Epithelial cell of esophagus (primary cell): ENCODE measurements at places on chromosomes 7 and 10.

DNA sequence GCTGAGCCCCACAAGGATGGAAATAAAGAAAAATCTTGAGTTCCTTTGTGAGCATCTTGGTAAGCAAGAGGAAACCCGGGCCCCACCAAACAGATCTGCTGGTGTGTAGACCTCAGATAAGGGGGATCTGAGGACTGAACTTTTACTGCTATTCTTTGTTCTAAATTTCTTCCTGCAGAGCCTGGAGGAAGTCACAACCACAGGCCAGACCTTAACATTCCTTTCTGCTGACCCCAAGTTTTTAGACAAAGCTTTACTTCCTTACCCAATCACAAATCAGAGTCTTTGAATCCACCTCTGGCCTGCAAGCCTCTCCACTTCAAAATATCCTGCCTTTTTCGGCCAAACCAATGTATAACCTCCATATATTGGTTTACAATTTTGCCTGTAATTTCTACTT lies 352.6 kb upstream of the AUTS2 start:
- no peak for DNase-seq

DNA sequence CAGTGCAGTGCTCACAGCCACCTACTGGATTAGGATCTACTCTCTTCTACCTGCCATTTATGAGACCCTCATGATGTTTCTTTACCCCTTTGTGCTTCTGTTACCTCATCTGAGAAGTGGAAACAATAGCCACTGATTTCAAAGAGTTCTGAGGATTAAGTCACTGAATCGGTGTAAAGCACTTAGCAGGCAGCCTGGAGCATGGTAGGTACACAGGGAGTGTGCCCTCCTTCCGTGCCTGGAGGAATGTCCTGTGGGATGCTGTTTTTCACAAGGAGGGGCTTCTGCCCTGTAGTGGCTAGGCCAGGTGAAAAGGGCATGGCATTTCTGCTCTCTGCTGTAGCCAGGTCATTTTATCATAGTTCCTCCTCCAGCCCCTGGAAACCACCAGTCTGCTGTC lies 44.6 kb upstream of the C10orf120 start:
- no peak for DNase-seq

GRCh38 chr10:102599565-102600327 lies 44.5 kb upstream of the TRIM8 start:
- DNase-seq: no peak

DNA sequence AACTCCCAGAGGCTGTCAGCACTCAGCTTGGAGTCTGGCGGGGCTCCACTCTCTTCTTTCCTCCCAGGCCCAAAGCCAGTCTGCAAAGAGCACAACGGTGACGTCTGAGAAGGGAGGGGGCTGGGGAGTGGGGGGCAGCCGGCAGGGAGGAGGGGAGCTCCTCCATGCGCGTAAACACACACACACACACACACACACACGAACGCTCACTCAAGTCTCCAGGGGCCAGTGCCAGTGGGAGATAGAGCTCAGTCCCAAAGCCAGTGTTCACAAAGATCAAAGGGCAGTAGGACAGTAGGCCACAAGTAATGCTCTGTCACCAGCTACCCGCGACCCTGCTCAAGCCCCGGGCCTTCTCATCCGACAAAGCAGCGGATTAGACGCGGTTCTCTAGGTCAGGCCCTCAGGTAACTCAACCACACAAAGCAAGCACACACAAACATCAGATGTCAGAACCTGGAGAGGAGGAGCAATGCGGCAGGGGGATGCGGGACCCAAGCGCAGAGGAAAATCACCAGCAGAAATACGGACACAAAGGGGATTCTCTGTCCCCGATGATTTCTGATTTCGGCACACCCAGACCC lies 19.9 kb downstream of the TCAF1 start:
- DNase-seq: no peak

DNA sequence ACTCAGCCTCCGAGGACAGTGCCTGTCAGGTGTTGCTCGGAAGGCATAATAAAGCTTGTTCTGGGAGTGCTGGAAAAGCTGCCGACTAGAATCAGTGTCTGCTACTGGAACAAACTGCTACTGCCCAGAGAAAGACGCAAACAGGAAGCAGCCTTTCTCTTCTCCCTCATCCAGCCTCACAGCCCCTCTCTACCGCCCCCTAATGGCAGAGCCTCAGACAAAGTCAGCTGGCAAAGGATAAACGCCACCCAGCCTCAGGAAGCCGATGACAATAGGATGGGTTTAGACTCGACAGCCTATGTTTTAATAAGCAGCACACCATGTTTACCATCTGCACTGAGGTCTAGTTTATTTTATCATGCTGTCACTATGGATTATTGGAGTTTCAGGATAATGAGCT lies 169.5 kb upstream of the LYZL1 start:
- no peak for DNase-seq

DNA sequence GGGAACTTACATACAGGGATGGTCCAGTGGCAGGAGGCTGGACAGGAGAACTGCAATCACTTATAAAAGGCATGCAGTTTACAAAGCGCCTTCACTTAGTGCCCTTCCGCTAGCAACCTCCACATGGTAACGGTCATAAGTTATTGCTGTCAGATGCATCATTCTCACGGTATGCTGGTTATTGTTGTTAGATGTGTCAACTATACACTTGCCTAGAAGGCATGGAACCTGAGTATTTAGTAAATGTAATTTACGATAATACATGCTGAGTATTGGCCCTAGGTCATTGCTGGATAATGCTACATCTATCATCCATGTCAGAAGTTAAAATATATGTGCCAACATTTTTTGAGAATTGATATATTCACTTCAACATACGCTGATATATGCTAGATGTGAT lies 155.1 kb upstream of the MBL2 start:
- no peak for DNase-seq

DNA sequence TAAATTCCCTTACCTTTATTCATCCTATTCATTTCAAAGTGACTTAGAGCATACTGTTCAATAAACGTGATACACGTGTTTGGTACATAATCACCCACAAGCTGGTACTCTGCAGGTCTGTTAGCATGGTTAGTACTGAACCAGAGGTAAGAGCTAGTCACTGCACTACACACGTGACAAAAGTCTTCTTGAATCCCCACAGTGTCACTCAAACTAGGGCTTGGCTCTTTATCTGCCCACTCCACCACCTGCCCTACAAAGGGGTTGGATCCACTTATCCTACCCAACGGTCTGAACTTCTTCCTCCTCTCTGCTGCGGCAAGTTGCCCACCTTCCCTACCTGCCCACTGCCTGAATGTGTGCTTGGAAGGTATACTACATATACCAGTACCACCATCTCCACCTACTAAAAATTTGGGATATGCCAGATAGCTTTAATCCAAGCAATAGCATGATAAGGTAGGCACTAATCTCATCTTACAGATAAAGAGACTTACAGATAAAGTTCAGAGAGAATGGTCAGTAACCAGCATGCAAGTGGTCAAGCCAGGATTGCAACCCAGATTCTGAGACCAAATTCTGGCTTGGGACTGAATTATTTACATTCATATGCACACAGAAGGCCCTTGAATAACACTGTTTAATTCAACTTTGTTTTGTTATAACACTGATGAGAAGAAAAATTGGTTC lies 92.2 kb downstream of the SGMS1 start:
- DNase-seq: no peak

DNA sequence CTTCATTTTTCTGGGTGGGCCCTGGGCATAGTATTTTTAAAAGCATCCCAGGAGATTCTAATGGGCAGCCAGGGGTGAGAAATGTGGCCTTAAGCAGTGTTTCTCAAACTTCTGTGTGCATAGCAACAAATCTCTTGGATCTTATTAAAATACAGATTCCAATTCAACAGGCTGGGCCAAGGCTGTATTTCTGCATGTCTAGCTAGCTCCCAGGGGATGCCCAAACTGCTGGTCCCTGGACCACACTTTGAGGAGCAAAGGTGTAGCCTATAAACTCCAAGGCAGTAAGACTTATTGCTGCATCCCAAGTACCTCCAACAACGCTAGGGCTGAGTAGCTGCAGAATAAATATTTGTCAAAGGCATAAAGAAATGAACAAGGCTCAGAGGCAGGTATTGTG lies 292.9 kb upstream of the ZMIZ1 start:
- DNase-seq: no peak

- DNase-seq: no peak
These were observed 44.6 kb downstream of the CARD11 start for GRCh38 chr7:2999078-2999500.

- peak; percentile 34 for DNase-seq
These were observed 6.6 kb upstream of the CUZD1 start for GRCh38 chr10:122852261-122852660.

DNA sequence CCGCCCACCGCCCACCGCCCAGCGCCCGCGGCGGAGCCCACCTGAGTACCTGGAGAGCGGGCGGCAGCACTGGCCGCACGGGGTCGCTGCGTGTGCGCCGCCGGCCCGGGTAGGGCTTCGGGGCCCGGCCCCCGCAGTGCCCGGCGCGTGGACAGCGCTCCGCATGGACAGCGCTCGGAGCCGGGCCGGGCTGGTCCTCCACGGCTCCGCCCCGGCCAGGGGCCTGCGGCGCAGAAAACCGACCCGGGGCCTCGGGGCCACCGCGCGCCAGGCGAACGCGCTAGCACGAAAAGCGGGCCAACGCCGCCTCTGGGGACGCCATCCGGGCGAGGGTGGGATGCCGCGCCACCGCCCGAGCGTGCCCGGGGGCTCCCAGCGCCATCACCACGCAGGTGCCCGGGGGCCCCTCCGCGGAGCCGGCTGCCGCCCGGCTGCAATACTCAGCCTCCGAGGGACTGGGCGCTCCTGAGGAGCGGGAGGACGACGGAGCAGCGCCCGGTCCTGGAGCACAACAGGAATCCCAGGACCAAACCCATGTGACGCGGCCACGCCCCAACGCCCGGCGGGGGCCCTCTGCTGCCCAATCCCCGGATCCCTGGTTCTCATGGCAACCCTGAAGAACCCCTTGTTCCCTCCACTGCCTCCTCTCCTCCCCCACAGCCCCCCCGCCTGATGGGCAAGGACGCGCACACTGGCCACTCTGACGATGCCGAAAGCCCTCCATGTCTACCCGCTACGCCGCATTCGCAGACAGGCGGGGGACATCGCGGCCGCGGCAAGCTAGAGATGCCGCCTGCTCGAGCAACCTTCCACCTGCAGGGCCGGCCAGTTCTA lies at the start of gene GRB10:
GRB10 (minus strand) TSS at position 522 of the 834 bp plus-strand sequence. CDS start 50,574 bp downstream, outside the sequence.
- no peak for DNase-seq

- no peak for DNase-seq
These were observed 710 bp downstream of the MRPL43 start for GRCh38 chr10:100986623-100986951.

DNA sequence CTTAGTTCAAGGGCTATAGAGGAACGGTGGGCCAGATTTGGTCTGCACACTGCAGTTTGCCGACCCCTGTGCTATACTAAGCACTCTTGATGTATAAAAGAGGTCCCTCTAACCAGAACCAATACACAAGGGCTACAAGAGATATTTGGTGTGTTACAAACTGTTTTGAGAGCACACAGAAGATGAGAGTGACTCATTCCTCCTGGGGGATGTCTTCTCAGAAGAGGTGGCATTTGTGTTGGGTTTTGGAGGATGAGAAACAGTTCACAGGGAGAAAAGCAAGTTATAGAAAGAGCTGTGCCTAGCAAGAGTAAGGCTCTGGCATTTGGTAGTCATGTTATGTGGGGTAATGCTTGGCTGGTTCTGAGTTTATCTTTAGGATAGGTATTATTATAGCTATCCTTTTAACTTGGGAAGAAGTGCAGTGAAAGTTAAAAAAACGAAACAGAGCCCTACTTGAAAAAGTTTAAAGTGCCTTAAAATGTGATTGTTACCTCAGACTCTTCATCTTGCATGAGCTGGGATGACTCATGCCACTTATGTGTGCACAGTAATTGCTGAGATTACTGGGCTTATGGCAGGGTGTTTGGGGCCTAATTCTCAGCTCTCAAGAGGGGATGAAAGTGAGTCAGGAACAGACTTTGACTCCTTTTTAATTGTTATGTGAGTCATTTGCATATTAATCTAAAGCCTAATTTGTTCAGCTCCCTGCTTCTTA lies 160.4 kb downstream of the KIF20B start:
- DNase-seq: peak; percentile 80

- DNase-seq: no peak
These were observed 745.8 kb downstream of the SUGCT start for GRCh38 chr7:40880581-40880980.

DNA sequence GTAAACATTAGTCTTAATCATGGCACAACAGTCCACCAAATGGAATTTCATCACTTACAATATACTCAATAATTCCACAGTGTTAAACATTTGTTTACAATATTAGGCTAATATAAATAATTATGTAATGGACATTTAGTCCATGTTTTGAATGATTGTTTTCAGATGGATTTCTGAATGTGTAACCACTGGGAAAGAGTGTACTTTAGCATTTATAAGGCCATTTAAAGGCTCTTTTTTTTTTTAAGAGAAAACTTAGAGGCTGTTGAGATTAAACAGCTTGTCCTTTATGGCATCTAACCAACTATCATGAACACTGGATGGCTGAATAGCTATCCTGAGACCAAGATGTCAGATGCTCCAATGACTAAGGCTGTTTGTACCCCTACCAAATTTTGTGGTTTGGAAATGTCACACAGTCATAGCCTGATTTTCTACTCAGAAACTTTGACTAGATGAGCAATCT lies 248.3 kb upstream of the GLI3 start:
- no peak for DNase-seq

DNA sequence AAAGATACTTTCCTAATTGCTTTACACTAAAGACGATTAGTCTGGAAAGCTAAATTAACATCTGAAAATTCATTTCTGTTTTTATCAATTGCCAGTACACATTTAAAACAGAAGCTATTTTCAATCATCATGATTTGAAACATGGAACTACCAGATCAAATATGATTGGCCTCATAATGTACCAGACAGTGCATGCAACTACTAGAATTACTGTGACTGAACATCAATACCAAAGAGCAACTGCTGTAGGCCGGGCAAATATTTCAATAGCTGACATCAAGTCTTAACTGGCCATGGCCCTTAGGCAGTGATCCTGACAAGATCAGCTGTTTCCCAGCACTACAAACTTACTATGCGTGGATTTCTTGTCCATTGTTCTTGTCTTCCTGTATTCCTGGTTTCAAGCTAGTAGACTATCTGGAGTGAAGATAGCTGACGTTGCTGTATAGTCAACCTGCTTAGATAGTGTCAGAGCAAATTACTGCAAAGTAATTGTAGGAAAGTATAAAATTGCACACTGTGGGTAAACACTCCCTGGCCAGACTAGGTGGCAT lies 21.7 kb upstream of the WNT16 start:
- DNase-seq: peak; percentile 93

- no peak for DNase-seq
These were observed 12.4 kb downstream of the PODXL start for GRCh38 chr7:131544021-131544420.

GRCh38 chr7:88276605-88277153 lies 30.0 kb downstream of the STEAP4 start:
- no peak for DNase-seq

GRCh38 chr10:118810796-118811505 lies 56.2 kb upstream of the CACUL1 start:
- no peak for DNase-seq
